ENCODE measurements at places on chromosomes 1 and 21. TPM values are rescaled to one million over a fixed set of nuclear protein-coding genes. Genes with fewer than 3 reads are reported as not detected.

DNA sequence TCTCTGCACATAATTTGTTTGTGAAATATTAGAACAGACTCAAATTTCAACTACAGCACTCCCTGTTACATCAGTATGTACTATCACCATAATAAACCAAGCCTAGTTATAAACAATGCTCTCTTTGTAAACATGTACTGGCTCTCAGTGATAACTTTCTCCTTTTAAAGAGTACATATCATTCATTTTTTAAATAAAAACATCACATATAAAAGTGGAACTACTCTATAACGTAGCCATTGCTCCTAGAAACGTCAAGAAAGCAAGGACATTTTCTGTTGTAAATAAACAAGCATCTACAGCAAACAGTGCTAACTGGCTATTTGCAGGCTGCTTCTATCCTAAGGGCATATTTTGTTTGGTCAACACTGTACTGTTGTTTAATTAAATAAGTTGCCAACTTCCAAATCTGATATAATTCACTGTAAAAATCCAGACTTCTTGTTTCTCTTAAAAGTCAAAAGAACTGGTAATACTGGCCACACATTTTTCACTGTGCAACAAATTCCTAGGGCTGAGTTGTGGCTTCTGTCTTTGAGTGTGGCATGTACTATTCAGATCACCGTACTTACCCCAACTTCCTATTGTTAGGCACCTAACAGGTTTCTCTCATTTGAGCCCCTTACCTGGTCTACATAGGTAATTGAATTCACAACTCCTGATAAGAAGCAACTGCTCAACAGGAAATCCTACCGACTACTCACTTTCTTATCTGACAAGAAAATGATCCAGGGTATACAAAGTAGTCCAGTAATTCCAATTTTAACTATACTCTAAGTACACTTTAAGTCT, 111.9 kb downstream of the DENND1B start:
- no peak for DNase-seq

GRCh38 chr1:18009055-18009454, 98.5 kb upstream of the IGSF21 start:
- no peak for DNase-seq

- no peak for DNase-seq
These were observed 428.7 kb upstream of the LRRC7 start for GRCh38 chr1:69139007-69139406.

DNA sequence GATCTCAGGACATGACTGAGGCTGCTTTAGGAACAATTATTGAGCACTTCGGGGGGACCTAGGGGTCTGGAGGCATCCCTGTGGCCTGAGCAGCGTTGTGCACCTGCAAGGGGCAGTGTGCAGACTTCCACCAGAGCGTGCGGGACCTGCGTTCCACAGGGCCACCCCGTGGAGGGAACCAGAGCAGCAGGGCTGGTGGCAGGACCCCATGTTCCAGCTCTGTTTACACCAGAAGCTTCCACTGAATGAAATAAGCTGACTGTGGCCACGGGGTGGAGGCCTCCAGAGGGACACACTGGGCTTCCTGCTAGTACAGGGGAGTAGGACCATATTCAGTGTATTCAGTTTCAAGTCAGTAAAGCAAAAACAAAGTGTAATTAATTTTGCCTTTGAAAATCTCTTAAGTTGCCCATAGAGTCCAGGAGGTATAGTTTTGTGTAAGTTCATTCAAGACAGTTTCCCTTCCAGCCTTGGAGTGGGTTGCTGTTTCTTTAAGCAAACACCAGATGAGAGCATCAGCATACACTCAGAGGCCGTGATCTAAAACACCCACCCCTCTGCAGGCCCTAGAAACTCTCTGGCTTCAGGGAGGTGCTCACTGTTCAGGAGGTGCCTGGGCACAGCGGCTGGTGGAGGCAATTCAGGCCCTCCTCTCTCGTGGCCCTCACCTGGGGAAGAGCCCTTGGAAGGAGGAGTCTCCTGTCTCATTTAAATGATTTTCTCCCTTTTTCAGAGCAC, 16.6 kb downstream of the SLC1A7 start:
- no peak for DNase-seq

GRCh38 chr1:86226204-86226603, 69.6 kb upstream of the COL24A1 start:
- DNase-seq = no peak

- DNase-seq = no peak
These were observed 32.4 kb downstream of the CDK18 start for GRCh38 chr1:205536759-205537361.

- no peak for DNase-seq
These were observed 3.8 kb downstream of the NT5C1A start for GRCh38 chr1:39668111-39668510.

Gene TRIM17
- total RNA-seq = 1.4 TPM

DNA sequence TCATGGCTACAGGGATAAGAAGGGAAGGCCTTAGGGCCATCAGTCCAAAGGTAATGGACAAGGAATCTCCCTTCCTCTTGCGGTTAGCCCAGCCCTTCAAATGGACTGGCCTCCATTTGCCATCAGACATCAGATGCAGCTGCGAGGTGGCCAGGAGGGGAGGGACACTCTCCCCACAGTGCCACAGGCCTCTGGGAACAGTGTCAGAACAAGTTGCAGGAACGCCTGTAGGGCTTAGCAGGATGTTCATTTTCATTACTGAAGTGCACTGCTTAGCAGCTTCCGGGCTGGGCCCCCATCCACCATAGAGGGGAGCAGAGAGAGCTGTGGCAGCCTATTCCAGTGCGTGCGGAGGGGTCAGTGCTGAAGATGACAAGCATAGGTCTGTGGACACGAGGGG, 127.5 kb downstream of the GALNT2 start:
- no peak for DNase-seq

DNA sequence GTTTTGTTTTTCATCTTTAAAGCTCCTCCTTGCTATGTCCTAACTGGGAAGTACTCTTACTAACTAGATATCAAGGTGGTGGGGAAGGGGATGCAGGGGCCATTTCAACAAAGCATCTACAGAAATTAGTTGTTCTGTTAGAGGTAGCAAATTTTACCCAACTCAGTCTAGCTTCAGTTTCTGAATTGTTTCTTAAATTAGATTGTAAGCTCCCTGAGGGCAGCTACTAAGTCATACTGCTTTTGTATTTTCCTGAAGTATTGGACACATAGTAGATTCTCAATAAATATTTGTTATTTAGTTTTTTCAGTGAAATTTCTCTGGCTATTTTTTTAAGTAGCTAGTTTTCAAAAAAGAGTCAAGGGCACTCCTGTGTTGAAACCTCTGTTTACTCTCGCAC, 1.8 kb downstream of the UBAP2L start:
- DNase-seq = no peak

Gene NEK2
- 18.9 TPM for total RNA-seq

DNA sequence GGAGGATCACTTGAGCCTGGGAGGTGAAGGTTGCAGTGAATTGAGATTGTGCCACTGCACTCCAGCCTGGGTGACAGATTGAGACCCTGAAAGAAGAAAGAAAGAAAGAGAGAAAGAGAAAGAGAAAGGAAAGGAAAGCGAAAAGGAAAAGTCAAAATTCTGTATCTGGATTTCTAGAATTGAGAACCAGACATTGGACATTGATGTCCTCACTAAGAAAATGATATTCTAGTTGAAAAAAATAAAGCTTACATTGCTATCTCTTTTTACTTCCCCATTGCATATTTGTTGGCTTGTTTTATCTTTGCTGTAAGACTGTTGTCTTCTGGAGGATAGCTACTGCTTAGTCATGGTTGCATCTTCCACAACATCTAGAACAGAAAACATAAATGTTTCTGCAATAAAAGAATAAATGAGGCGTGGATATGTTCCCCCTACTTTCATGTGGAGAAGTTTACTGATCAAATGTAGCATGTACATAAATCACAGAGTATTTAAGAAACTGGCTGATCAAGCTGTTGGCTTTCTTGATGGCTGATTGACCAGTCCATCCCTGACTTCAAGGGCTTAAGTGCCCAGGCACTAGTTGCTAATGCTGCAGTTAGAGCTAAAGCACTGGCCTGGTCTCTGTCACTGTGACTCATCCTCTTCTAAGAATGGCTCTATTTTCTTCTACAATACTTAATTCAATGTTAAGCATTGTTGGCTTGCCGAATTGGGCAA, 17.7 kb downstream of the CD53 start:
- DNase-seq = no peak

GRCh38 chr1:226792368-226792767, 53.3 kb upstream of the ITPKB start:
- DNase-seq = no peak

DNA sequence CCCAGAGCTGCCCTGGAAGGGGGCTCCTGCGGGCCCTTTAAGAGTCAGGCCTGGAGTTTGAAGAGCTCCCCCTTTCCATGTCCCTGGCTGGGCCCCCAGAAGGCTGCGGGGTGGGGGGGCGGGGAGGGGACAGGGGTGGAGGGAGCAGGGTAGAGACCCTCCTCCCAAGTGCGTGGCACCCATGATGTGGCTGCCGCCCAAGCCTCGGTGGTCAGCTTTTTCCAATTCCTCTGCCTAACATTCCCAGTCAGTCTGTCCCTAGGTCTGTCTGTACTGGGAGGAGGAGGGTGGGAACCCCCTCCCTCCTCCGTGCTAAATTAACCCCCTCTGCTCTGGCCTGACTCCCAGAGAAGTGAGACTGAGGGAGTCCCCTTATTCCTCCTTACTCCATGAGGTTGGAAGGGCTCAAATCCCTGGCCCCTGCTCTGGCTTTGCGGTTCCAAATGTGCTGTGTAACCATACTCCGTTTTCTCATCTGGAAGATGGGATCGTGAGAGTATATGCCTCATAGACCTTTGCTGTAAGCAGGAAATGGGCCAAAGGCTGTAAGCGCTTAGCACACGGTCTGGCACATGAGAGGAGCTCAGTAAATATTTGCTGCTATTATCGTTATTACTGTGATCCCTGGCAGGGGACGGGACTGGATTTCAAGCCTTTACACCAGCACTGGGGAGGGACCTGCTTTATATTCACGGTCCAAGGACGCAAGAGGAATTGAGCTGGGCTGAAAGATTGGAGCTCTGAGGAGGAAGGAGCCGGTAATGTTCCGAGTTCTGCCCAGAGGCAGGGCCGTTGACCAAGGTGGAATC, 658 bp upstream of the COL16A1 start:
- DNase-seq = no peak

- DNase-seq = no peak
These were observed 38.6 kb downstream of the NFIA start for GRCh38 chr1:61120998-61121397.

DNA sequence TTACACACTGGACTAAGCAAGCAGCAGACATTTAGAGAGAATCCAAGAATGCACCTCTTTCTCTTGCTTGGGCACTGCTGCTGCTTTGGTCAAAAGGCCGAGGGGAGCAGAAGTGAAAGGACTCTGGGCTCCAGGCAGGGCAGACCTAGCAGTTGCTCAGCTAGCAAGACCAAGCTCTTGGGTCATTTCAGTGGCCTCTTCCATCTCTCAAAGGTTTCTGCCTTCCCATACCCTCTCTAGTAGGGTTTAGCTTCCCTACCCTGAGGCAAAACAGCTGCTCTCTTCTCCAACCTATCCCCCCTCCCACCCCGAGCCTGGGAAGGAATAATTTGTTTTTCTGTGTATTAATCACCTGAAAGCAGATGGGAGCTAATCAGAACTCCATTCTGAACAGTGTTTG, 25.8 kb downstream of the TFAP2E start:
- DNase-seq = no peak

DNA sequence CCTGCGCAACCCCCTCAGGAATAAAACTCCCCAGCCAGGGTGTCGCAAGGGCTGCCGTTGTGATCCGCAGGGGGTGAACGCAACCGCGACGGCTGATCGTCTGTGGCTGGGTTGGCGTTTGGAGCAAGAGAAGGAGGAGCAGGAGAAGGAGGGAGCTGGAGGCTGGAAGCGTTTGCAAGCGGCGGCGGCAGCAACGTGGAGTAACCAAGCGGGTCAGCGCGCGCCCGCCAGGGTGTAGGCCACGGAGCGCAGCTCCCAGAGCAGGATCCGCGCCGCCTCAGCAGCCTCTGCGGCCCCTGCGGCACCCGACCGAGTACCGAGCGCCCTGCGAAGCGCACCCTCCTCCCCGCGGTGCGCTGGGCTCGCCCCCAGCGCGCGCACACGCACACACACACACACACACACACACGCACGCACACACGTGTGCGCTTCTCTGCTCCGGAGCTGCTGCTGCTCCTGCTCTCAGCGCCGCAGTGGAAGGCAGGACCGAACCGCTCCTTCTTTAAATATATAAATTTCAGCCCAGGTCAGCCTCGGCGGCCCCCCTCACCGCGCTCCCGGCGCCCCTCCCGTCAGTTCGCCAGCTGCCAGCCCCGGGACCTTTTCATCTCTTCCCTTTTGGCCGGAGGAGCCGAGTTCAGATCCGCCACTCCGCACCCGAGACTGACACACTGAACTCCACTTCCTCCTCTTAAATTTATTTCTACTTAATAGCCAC, 696 bp downstream of the TGFB2 start:
- no peak for DNase-seq

- no peak for DNase-seq
These were observed at the start of gene RHBG for GRCh38 chr1:156368889-156369684. RHBG (plus strand) TSS chr1:156369211; CDS start chr1:156369250, 39 bp downstream.

- no peak for DNase-seq
These were observed 26.8 kb upstream of the NCAM2 start for GRCh38 chr21:20971296-20971921.

Gene MTFR1L
- 29.3 TPM for total RNA-seq

DNA sequence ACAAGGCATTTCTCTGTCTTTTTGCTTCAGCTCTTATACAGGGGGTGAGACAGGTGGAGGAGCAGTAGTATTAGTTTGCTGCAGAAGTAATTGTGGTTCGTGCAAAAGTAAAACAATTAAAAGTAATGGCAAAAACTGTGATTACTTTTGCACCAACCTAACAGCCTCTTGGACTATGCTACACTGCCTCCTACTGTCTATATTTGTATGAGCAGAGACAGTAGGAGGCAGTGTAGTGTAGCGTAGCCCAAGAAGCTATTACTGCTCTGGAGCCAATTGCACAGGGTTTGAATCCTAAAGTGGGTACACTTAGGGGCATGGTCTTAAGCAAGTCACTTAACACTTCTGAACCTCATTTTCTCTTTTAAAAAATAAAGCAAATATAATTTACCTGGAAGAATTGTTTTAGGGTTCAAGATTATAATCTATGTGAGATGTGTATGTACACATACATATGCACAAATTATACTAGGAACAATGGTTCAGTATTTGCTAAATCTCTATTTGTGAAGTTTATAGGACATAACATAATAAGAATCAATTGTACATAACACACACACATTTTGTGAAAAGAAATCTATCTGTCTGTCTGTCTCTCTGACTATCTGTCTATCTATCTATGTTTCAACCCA, 103.8 kb downstream of the BRINP3 start:
- no peak for DNase-seq

DNA sequence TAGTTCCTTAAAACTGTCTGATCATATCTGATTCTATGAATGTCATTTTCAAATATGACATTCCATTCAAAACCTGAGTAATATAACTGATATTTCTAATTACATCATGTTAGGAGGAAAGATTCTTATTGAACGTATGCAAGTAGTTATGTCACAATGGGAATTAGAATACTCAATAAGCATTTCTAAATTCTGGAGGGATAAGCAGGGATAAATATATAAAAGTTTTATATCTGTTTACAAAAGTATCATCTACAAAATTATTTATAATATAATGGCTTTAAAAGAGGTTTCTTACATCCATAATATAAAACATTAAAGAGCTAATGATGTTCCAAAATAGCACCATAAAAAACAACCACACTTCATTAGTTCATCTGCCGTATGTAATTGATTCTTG, at the start of gene OR14A2:
Gene OR14A2, minus strand, starts transcription at position 101 of the 400 bp plus-strand sequence.
- DNase-seq = no peak
